ENCODE measurements at places on chromosomes 2 and 18. TPM values are rescaled to one million over a fixed set of nuclear protein-coding genes. Genes with fewer than 3 reads are reported as not detected.

DNA sequence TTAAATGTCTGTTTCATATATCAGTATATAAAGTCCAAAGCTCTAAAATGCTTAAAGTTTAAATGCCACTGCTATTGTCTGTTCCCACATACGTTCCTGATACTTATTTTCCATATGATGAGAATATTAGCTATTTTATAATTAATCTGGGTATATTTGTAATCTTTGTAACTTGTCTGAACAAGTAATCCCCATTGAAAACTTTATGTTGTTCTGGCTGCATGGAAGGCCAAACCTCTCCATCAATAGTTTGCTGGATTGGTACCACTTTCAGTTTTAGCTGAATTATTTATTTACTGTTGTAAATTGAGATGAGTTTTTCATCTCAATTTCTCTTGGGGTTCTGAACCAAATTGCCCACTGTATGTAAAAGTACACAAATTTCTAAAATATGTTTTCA is 1.5 kb downstream of the MBD5 start:
- no peak for DNase-seq

- no peak for DNase-seq
Observed at GRCh38 chr2:88575051-88575450, 52.2 kb downstream of the EIF2AK3 start.

- peak; percentile 90 for DNase-seq
Observed at GRCh38 chr2:74548900-74549826, 4.6 kb downstream of the LOXL3 start.

Gene DLX1
- total RNA-seq, result not detected

Gene INHBB
- total RNA-seq, result 2.0 TPM

DNA sequence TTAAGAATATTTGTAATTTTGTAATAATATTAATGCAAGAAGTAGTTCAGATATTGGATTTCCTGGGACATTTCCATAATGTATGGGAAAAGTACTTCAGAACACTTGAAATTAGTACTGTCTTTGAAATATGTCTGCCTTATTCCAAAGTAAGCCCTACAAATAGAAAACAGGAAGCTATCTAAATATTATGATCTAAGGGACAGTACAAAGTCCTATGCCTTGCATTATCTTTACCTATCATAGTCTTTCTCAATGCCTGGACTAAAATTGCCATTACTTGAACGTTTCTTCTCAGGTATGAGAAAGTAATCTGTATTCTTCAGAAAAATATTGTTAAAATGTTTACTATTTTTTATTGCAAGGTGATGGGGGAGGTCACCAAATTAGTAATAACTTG is 113.0 kb downstream of the PPP1R1C start:
- DNase-seq, result no peak

Gene SMC6
- total RNA-seq, result 12.8 TPM

DNA sequence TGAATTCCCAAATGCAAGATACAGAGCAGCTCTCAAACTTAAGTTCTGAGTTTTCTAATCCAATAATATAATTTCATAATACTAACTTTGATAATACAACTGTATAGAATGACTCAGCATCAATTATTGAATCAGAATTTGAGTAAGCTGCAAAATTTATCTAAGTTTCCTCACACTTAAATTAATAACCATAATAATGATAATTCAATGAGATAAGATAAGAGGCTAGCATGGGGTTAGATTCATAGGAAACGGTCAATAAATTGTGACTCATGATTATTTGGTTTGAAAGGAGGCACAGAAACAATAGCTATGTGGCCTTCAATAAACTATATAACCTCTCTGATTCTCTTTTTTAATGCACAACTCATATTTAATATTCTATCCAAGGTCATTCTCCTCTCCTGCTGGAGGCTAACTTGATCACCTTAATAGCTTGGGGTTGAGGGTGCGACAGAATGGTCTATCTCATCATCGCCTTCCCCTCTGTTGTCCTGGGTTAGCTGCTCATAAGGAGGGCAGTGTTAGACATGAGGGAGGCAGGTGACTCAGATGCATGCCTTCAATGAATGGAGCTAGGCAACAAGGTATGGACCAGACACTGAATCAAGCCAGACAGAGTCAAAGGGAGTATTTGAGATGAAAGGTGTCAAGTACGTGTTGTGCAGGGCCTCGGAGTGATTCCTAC is 36.2 kb upstream of the BMP10 start:
- DNase-seq, result no peak

GRCh38 chr2:238290715-238291549 is 2.5 kb upstream of the PER2 start:
- no peak for DNase-seq
